ENCODE measurements at places on chromosomes 3 and 15.
A peak's percentile ranks its signal among the peaks of the same experiment; 100 is the strongest.

DNA sequence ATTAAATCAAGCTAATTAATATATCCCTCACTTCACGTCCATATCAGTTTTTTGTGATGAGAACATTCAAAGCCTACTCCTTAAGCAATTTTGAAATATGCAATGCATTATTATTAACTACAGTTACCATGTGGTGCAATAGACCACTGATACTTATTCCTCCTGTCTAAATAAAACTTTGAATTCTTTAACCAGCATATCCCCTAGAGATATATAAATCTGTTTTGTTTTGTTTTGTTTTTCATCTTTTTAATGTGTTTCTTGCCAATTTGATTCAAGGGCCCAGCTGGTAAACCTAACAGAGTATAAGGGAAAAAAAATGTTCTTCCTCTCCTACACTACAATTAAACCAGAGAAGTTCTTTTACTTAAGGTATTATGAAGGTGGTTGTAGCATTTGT lies 524.2 kb downstream of the NAALADL2 start:
- DNase-seq, result no peak

DNA sequence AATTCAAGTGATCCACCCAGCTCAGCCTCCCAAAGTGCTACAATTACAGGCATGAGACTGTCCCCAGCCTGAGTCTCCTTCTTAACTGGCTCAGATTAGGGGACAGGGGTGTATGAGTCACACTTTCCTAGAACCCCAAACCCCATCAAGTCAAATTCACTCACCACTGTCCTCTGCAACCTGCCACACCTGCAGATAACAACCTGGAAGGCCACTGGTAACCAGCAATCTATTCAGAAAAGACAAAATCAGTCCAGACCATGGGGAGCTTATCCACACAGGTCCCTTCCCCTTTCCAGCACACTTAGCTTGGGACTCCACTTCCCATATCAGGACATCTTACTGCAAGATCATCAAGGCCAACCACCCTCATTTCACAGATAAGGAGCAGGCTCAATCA lies 6.4 kb downstream of the WDR73 start:
- DNase-seq, result no peak

DNA sequence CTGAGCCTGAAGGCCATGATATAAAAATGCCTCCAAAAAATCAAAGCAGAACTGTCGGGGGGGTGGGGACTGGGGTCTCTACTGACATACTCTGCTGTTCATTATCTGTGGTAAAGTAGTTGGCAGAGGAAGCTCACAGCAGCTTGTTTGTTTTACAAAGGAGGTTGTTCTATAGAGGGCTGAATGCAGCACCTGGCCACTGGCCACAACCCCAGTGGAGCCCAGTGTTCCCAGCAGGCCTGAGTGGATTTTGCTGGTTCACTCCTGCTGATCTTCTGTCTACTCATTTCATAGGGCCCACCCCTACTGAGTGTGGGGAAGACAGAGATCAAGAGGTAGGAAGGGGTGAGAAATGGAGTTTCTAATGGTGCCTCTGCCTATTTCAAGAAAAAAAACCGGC lies 125.5 kb downstream of the DIPK2A start:
- no peak for DNase-seq

DNA sequence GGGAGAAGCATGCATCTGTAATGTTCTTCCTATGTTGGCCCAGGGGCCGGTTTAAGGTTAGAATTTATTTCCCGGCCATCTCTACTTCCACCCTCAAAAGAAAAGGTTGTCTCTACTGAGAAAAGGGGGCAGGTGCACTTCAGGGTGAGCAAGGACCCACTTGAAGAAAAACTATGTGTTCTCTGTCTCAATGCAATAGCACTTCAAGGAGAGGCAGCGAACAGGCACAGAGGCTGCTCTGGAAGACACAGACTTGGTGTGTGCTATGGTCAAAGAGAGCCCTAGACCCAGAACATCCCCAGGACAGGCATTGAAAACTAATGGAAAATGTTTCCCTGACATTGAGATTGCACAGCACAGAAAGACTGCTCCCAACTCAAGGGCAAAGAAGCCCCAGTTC lies 7.6 kb downstream of the MINDY4B start:
- DNase-seq, result no peak

GRCh38 chr3:33035596-33035995 lies 61.4 kb downstream of the GLB1 start:
- DNase-seq, result no peak

- no peak for DNase-seq
Observed at GRCh38 chr3:80785475-80785874, 976.0 kb downstream of the GBE1 start.

GRCh38 chr3:189325454-189325853 lies 153.7 kb downstream of the TPRG1 start:
- no peak for DNase-seq

GRCh38 chr15:55588070-55588814 lies at the start of gene PYGO1:
TSS of gene PYGO1 (minus strand) at chr15:55588345. CDS start at chr15:55587883, 462 bp downstream.
- peak; percentile 5 for DNase-seq

DNA sequence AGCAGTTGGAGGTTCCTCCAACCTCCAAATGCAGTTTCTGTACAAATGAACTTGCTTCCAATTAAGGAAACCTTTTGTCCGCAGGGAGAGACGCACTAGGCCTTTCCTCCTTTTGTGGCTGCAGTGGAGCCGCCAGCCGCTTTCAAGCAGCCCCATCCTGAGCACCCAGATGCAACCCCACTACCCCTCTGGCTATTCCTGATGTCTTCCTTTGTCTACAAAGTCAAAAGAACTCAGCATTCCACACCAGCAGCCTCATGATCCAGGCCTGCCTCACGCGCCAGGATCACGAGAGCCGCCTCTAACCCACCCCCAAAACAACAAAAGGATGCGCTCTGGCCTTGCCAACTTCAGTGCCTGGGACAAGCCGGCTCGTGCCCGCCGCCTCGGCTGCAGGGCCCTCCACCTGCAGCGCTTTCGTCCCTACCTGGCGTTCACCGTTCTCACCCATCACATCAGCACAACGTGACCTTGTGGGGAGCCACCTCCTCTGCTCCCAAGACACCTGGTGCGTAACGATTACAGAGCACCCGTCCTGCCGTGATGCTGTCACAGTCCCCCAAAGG lies 48.2 kb upstream of the MUC4 start:
- DNase-seq, result no peak

DNA sequence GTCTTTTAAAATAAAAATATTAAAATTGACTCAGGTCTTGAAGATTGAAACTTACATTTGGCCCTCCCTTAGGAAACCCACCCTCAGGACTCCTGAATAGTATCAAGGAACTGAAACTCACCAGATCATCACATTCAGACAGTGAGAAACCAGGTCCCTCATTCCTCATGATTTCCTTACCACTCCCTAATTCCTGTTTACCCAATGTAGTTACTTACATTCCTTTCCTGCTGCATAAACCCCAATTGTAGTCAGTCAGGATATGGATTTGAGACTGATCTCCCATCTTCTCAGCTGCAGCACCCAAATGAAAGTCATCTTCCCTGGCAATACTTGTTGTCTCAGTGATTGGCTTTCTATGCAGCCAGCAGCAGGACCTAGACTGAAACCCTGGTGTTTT lies 8.6 kb downstream of the ATP13A4 start:
- no peak for DNase-seq

DNA sequence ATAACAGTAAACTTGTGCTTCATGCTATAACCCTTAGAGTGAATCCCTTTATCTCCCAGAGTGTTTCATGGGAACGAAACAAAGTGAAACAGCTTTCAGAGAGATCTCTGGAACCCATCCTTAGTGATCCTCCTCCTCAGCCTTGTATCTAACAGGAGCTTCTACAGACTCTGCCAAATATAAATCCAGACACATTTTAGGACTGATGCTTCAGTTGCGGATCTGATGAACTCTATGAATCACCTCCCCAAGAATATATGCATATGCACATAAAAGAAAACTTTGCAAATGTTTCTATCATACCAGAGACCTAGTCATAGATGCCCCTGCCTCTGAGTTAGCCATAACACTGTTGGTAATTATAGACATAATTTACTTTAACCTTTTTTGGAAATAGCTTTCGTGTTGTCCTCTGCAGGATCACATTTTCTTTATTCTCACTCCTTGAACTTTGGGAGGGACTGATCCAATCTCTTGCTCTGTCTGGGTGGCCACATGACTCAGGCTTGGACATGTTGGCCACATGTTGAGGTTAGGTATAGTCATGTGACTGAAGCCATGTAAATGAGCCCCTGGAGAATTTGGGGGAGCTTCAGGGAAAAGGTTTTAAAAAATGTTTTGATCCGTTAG lies 306.4 kb upstream of the CNTN3 start:
- DNase-seq, result no peak

DNA sequence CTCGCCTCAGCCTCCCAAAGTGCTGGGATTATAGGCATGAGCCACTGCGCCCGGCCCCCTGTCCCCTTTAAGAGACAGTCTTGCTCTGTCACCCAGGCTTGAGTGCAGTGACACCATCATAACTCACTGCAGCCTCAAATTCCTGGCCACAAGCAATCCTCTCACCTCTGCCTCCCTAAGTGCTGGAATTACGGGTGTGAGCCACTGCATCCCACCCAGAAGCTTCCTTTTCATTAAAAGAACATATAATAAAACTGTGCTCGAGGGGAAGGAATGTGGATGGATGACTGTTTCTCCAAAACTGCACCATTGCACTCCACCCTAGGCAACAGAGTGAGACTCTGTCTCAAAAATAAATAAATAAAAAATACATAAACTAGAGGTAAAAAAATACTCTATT lies 70.1 kb downstream of the NCEH1 start:
- no peak for DNase-seq

GRCh38 chr3:153785901-153786300 lies 335.3 kb upstream of the ARHGEF26 start:
- DNase-seq, result no peak

- peak; percentile 4 for DNase-seq
Observed at GRCh38 chr3:12662593-12663400, 1.1 kb downstream of the RAF1 start.

DNA sequence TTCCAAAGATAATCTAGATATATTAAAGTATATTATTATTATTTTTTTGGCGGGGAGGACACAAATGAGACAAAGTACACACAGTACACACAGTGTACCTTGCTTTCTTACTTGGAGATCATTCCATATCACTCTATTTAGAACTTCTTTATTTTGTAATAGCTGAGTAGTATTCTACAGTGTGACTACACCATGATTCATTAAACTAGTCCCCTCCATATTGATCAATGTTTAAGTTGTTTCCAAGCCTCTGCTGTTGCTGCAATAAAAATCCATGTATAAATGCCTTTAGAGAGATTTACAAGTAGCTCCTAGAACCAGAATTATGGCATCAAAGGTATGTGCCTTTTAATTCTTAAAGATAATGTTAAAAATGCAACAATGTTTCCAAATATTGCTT lies 38.8 kb downstream of the PYGO1 start:
- DNase-seq, result no peak

- DNase-seq, result no peak
Observed at GRCh38 chr3:147405231-147406027, 914 bp downstream of the ZIC4 start.

DNA sequence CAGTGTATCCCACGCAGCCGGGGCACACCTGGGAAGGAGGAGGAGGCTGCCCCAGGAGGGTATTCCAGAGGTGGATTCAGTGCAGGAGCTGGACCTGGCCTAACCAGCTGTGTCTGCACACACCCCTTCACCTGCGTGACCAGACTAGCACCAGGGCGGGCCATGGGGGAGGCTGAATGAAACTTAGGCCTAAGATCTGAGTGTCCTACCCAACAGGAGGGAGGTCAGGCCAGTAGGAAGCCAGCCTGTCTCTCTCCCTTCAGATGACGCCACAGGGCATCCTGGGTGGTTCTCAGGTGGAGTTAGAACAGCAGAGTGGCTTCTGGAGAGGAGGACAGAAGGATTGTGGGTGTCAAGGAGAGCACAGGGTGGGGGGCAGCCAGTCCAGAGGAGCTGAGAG lies 3.4 kb upstream of the SEMA3F start:
- DNase-seq, result no peak

Data from effector CD4-positive, alpha-beta T cell (primary cell).